ENCODE measurements at places on chromosomes 7 and 10.

DNA sequence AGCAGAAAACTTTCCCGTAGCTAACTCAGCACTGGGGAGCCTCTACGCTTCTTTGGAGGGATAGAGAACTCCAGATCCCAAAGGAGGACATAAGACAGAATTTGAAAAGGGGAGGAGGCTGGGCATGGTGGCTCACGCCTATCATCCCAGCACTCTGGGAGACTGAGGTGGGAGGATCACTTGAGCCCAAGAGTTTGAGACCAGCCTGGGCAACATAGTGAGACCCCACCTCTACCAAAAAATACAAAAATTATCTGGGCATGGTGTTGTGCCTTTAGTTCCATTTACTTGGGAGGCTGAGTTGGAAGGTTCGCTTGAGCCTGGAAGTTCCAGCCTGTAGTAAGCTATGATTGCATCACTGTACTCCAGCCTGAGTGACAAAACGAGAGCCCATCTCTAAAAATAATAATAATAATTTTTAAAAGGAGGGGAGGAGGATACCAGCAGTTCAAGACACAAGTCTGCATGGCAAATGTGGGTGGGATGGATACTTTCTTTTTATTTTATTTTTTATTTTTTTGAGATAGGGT, 165.9 kb upstream of the SH2B2 start:
- no peak for DNase-seq

DNA sequence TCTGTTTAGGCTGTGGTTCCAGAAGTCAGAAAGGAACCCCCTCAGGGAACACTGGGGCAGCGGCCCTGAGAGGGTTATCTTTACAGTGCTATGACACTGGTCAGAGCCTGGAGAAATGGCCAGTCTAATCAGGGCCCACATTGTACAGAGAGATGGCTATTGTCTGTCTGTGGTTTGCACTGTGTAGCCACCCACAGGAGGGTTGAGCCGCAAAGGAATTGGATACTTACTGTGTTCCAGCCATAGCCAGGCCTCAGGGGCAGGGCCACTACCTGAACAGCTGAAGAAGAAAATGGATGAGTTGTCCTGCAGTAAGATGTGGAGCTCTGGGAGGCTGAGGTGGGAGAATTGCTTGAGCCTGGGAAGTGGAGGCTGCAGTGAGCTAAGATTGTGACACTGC, 47.5 kb upstream of the PODXL start:
- no peak for DNase-seq

- DNase-seq: no peak
These were observed 435.8 kb downstream of the NRG3 start for GRCh38 chr10:82310839-82311238.

DNA sequence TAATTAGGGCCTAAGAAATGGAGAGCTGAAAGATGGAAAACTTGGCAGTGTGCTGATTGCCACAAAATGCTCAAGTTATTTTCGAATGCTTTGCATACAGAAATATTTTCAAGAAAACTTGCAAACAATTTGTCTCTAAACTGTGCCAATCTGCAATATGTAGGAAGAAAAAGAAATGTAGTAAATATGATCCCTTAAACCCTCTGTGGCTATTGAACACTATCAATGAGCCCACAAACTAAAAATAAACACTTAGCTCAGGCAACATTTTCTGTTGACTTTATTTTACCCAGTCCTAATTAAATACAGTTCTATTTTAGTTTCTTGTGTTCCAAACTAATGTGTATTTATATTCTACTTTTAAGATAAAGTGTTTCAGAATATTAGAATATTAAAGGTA, 342.1 kb downstream of the SEMA3D start:
- DNase-seq: no peak

- no peak for DNase-seq
These were observed 937.7 kb upstream of the LRRN3 start for GRCh38 chr7:110153222-110153621.

DNA sequence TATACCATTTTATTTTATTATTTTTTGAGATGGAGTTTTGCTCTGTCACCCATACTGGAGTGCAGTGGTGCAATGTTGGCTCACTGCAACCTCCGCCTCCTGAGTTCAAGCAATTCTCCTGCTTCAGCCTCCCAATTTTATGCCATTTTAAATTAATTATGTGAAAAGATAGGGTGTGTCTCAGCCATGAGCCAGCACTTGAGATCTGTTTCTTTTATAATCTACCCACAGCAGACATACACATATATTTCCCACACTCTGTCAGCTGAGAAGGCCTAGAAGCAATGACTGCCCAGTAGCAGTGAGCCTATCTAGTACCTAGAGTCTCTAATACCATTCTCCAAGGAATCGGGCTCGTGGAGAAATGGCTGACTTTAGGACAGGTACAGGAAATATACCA, 70.5 kb downstream of the ADAM12 start:
- no peak for DNase-seq

- DNase-seq: no peak
These were observed 32.5 kb upstream of the TRUB1 start for GRCh38 chr10:114905450-114905849.

GRCh38 chr10:118007773-118008172, 39.0 kb downstream of the RAB11FIP2 start:
- DNase-seq: no peak

DNA sequence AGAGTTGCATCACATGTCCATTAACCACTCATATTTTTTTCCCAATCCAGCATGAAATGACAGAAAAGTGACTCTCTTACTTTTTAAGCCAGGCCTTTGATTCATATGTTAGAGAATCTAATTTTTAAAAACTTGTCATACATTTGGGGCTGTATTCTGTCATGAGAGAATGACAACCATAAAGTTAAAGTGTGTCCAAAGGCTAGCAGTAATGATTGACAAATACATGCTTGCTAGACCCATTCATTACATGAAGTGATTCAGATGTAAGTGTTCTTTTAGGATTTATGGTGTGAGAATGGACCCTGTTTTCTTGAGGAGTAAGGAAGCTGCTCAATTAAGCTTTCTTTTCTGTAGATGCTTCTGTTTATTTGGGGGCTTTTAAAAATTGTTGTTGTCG, 75.4 kb downstream of the CSTF2T start:
- no peak for DNase-seq

GRCh38 chr10:52609071-52609470, 163.5 kb downstream of the MBL2 start:
- no peak for DNase-seq

GRCh38 chr7:113128031-113128430, 9.7 kb upstream of the SMIM30 start:
- no peak for DNase-seq

GRCh38 chr7:152733286-152733934, 26.1 kb upstream of the ACTR3B start:
- no peak for DNase-seq

DNA sequence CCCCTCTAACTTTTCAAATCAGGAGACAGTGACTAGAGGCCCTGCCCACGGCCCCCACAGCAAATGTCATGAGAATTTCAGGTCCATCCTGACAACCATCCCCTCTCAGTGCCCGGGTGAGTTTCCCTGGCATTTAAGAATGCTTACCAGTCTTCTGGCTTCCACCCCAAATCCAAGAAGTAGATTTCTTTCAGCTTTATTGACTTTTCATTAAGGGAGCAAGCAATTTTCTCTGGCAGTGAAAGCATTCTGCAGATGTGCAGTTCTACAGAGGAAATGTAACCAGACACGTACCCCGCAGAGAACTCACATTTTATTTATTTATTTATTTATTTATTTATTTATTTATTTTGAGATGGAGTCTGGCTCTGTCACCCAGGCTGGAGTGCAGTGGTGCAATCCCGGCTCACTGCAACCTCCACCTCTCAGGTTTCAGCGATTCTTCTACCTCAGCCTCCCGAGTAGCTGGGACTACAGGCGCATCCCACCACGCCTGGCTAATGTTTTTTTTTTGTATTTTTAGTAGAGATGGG, 120.9 kb upstream of the KCTD7 start:
- no peak for DNase-seq

GRCh38 chr7:154984601-154985188, 18.2 kb downstream of the PAXIP1 start:
- DNase-seq: no peak

DNA sequence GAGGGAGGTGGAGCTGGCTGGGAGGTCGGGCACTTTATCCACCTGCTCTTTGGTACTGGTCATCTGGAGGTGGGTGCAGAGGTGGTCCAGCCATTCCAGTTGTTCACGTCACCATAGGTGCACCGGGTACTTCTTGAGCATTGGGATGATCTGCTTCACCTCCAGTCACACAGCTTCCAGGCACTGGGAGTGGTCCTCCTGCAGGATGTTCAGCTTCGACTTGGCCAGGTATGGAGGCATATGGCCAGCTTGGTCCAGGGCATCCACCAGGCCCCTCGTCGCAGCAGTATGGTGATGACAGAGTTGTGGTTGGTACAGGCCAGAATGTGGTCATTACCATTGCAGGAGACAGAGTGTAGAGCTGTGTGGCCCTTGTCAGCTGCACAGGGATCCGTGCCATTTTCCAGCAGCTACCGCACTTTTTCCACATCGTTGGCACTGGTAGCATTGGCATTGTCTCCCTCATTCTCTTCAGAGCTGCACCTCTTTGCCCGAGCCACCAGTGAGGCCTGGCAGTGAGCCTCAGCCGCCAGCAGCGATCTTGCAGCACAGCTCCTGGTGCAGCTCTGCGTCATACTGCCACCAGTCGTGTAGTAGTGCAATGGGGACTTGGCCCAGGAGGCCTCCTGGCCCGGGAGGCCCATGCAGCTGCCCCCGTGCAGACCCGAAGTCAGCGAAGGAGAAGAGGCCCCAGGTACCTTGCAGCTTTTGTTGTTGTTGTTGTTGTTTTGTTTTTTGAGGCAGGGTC, 150.9 kb downstream of the ZNF22 start:
- DNase-seq: no peak

GRCh38 chr7:131057015-131057793, 270.5 kb upstream of the MKLN1 start:
- no peak for DNase-seq

GRCh38 chr10:24915304-24915703, 37.1 kb downstream of the PRTFDC1 start:
- DNase-seq: no peak

DNA sequence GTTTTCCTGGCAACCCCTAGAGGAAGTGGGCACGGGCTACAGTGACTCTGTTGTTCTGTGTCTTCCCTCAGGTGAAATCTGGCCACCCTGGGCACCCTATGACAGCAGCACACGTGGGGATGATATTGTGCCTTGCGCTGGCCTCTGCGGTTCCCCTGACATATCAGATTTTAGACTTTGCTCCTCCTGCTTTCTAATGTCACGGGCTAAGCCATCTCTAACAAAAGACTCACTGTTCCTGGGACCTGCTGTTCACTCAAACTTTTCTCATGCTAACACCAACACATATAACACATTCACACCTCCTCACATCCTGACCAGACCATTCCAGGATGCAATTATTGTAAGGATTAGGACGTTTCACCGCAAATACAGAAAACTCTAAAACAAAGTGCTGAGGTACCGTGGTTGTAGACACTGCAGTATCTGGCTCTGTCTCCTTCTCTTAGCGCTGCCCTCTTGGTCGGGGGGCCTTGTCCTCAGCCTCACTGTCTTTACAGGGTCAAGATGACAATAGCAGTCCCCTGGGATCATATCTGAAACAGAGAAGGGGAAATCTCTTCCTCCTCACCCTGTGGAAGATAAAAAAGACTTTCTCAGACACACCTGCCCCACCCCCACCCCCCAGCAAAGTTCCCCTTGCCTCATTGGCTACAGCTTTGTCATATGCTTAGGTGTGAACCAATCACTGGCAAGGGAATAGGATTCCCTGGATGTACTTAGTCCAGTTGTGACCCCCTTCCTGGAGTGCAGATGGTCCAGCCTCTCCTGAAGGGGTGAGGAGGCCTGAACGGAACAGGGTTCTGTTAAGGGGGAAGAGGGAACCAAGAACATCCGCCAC, 14.1 kb downstream of the CHN2 start:
- no peak for DNase-seq

Data from stimulated activated CD4-positive, alpha-beta T cell treated with anti-CD3 and anti-CD28 coated beads, Interleukin-12 subunit alpha, Interleukin-12 subunit beta, amount 100 ng/mL, for 24 hours (primary cell).